ENCODE measurements at places on chromosomes 7 and 10. TPM values are rescaled to one million over a fixed set of nuclear protein-coding genes. Genes with fewer than 3 reads are reported as not detected.

DNA sequence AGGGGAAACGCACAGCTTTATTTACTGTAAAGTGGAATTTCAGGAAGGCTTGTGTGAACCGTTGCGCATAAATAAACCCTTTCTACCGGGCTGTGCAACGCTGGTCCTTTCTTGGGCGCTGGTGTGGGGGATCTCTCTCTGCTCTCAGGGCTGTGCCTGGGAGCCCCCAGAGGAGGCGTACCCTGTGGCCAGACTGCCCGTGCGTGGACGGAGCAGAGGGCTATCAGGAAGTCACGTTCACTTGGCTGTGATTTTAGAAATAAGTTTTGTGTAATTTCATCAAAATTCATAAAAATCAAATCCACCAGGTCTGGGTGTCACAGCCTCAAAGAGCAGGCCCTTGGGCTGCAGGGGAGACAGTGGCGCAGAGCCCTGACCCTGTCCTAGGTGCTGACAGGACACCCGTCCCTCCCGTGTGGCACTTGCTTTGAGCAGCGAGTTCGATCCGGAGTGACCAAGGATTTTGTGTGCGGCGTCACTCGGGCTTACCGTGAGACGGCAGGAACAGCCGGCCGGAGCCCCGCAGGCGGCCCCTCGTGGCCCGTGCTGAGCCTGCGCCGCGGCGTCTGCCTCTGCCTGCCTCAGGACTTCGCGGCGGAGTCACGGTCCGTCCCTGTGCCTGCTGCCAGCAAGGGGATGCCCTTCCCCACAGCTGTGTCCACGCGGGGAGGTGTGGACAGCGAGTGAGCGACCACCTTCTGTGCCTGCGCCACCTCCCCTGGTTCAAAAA, 20.2 kb downstream of the GET4 start:
- DNase-seq, result no peak

GRCh38 chr10:10589540-10590303, 427.9 kb upstream of the CELF2 start:
- DNase-seq, result no peak

DNA sequence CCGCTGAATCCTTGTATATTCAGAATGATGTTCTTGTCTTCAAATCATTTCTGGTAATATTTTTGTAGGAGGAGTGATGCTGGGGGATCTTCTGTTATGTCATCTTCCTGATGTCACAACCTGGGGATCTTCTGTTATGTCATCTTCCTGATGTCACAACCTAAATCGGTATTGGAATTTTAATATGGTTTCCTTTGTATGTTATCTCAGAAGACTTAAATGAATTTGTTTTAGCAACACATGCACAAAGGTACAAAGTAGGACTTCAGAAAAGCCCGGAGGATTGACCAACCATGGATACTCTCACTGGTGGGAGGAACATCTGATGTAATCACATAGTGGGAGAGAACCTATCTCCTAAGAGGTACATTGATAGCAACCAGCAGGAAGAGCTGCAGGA, 9.1 kb upstream of the AOAH start:
- DNase-seq, result no peak

Gene FAM107B
- total RNA-seq, result 12.3 TPM

- DNase-seq, result no peak
Observed at GRCh38 chr7:115066050-115066449, 144.2 kb downstream of the MDFIC start.

GRCh38 chr7:71904484-71904883, 507.7 kb downstream of the CALN1 start:
- DNase-seq, result no peak

Gene LOXL4
- total RNA-seq, result 11.9 TPM

DNA sequence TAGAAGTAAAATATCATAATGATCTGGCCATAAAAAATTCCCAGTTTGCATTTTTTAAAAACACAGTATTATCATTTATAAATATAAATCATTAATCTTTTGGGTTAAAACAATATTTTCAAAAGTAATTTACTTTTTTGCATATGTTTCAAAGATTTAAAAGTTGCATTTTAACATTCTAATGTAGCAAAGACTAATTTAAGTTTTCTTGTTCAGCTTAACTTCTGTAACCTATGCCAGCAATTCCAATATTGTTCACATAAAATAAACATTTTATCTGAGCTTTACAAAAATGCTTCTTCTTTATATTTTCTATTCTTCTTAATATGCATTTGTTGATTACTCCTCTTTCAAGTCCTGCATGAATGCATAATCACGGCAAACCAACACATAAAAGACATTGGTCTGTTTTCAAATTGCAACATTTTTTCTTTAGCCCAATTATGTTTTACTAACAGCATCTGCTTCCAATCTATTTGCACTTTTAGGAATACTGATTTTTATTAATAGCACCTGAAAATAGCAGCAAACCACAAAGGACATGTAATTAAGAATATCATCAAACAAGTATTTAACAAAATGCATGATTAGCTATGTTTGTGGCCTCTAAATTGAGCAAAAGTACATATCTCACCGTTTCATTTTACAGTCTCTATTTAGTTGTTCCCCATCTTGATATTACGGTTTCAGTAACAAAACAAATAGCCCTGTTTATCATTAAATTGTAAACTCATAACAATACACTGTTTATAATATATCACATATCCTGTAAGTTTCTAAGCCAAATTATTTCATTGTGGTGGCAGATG, 286.9 kb upstream of the NFE2L3 start:
- DNase-seq, result no peak

- DNase-seq, result no peak
Observed at GRCh38 chr10:15391491-15391890, 20.4 kb upstream of the FAM171A1 start.
